ENCODE measurements at places on chromosomes 3 and 15.

GRCh38 chr15:95371664-95372063 is 958.8 kb upstream of the NR2F2 start:
- no peak overlapping the region for H3K4me3 ChIP-seq
- H3K27ac ChIP-seq: no peak overlapping the region
- no peak for DNase-seq
- no peaks in the 10 kb centered on the region for H3K36me3 ChIP-seq
- no peaks in the 10 kb centered on the region for H3K4me1 ChIP-seq

- no peaks in the 10 kb centered on the region for H3K27me3 ChIP-seq
- no peaks in the 10 kb centered on the region for H3K36me3 ChIP-seq
- H3K4me3 ChIP-seq: no peak overlapping the region
- peaks cover 15% of the 10 kb centered on the region for H3K4me1 ChIP-seq
Observed at GRCh38 chr3:15271785-15272381, 60.5 kb downstream of the SH3BP5 start.

DNA sequence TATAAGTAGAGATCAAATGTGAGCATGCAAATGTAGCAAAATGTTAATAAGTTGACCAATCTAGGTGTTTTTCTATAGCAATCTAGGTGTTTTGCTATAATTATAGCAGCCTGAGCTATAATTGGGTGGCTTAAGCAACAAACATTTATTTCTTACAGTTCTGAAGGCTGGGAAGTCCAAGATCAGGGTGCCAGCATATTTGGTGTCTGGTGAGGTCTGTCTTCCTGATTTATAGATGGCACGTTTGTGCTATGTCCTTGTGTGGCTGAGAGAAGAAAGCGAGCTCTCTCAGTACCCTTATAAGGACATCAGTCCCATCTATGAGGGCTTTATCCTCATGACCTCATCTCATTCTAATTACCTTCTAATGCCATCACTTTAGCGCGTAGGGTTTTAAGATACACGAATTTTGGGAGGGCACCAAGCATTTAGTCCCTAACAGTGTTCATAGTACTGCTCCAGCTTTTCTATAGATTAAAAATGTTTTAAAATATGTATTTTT is 171.1 kb downstream of the GHSR start:
- H3K27ac ChIP-seq: no peak overlapping the region
- no peaks in the 10 kb centered on the region for H3K36me3 ChIP-seq
- no peak for DNase-seq
- H3K27me3 ChIP-seq: no peaks in the 10 kb centered on the region

GRCh38 chr3:37096288-37096687 is 78.1 kb downstream of the LRRFIP2 start:
- H3K4me3 ChIP-seq: no peak overlapping the region
- H3K36me3 ChIP-seq: no peaks in the 10 kb centered on the region
- H3K4me1 ChIP-seq: no peaks in the 10 kb centered on the region
- DNase-seq: no peak
- peak overlapping the region; percentile 41 for H3K27ac ChIP-seq
- H3K27me3 ChIP-seq: no peaks in the 10 kb centered on the region

DNA sequence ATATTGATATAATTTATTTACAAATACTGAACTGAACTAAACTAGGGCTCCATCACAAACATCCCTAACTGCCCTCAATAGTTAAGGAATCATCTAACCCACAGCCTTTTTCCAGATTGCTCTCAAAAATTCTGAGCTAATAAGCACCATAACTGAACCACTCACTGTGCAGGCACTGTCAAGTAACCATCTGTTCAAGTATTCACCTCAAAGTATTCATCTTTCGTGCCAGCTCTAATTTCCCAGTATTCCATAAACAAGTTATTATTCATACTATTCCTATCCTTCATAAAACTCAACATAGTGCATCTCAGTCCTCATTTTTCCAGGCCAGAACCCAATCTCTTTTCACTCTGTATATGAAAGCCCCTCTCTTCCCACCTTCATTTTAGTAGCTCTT is 41.1 kb downstream of the THBS1 start:
- H3K27ac ChIP-seq: no peak overlapping the region
- no peaks in the 10 kb centered on the region for H3K4me1 ChIP-seq
- no peaks in the 10 kb centered on the region for H3K36me3 ChIP-seq

DNA sequence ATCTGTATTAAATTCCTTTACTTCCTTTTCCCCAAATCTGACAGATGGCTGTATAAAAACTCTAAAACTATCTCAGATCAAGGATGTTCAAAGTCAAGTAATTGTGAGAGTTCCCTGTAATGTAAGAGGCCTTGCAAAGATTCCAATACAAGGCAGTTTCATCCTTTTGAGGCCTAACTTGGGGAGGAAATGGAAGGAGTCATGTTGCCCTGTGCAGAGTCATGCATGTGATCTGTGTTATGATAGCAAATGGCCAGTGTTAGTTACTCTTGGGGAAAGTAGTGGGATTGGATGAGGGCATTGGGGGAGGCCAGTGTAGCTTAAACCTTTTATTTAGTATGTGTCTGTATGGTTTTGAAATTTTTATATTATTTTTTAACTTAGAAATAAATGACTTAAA is 23.7 kb upstream of the FBXL22 start:
- no peaks in the 10 kb centered on the region for H3K36me3 ChIP-seq
- H3K4me3 ChIP-seq: no peak overlapping the region

DNA sequence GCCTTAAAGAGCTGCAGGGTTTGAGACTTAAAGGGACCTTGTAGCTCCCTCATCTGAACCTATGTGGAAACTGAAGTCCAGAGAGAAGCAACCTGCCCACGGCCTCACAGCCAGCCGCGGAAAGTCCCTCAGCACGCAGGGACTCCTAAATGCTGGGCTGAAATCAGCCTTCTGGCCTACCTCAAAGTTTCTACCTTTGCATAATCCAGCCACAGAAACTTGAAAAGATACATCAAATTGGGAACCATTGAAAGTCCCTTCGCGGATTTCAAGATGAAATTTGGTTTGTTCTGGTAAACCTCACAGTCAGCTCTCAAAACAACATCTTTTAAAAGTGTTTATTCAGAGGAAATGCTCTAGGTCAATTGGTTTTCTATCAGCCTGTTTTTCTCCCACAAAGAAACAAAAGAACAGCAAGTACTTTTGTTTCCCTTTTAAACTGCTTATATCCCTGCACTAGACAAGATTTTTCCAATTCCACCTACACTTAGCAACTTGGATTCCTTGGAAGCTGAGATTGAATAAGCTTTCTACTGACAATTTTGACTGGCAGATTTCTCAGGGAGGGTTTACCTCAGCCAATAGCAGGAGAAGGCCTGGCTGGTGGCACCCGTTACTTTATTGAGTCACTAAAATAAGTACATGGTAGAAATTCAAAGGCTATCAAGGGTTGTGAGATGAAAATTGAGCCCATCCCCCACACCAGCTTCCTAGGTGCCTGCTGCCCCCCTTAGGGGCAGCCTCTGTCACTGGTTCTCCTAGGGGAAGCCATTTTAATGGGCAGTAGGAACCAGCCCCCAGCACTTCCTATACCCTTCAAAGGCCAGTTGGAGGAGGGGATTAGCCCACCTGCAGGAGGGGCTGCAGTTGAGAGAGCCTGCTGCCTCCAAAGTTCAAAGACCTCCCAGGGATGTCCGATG is 171.2 kb downstream of the ADAMTS17 start:
- DNase-seq: no peak
- no peak overlapping the region for H3K4me3 ChIP-seq
- no peak overlapping the region for H3K27ac ChIP-seq
- no peaks in the 10 kb centered on the region for H3K4me1 ChIP-seq

DNA sequence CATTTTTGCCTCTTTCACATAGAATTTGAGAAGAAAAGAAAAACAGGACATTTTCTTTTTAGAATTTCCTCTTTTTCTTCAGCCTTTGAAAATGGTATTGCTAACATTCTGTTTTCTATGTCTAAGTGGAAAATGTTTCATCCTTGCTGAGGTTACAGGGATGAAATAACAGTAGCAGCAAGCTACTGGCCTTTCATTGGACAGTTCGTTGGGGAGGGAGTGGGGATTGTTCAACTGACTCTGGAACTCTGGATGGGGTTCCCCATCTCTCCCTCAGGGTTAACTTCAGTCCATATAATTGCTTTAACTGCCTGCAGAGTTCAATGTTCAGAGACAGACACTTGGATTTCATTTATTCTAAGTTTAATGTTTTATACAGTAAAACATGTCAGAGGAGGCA is 346.0 kb downstream of the NLGN1 start:
- H3K36me3 ChIP-seq: no peaks in the 10 kb centered on the region
- no peak for DNase-seq
- H3K27ac ChIP-seq: no peak overlapping the region
- H3K4me3 ChIP-seq: no peak overlapping the region
- H3K27me3 ChIP-seq: no peaks in the 10 kb centered on the region

DNA sequence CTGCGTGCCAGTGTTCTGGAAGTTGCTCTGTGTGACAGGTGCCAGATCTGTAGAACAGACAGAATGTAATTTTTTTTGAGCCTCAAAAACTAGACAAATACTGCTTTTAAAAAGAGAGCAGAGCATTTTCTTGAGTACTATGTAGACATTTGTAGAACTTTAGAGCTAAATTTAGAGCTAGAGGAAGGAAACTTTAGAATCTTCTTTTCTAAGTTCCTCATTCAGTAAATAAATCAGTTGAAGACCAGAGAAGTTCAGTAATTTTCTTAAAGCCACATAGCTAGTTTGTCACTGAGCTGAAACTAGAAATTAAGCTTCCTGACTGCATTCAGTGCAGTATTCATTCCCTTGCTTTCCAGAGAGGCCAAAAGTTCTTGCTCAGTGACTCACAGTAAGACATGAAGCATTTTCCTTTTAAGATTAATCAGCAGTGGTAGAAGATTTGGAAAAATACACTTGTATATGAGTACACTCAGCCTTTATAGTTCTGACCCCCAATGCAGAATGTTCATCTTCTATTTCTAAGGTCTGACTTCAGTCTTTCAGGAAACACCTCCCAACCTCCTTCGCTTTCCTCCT is 83.6 kb upstream of the TSEN2 start:
- H3K4me1 ChIP-seq: no peaks in the 10 kb centered on the region
- no peaks in the 10 kb centered on the region for H3K36me3 ChIP-seq
- H3K27me3 ChIP-seq: no peaks in the 10 kb centered on the region
- DNase-seq: no peak
- no peak overlapping the region for H3K27ac ChIP-seq
- H3K4me3 ChIP-seq: no peak overlapping the region

DNA sequence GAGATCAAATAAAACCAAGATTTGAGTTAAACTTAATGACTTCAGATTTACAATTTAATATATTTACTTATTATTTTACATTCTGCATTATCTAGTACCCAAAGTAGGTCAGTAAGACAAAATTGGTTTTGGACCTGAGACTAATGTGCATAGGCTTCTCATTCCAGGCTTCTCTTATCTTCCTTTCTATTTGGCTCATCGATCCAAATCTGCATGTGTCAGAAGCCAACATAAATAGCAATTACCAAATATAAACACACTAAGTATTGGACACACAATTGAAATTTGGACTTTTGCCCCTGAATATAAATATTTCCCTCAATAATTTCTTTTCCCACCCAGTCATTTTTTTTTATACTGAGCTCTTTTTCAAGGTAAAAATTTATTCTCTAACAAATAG is 290.6 kb upstream of the ARHGEF26 start:
- no peaks in the 10 kb centered on the region for H3K36me3 ChIP-seq
- H3K4me3 ChIP-seq: no peak overlapping the region
- H3K4me1 ChIP-seq: no peaks in the 10 kb centered on the region
- H3K27me3 ChIP-seq: no peaks in the 10 kb centered on the region
- no peak overlapping the region for H3K27ac ChIP-seq
- no peak for DNase-seq

- DNase-seq: peak; percentile 77
- H3K27ac ChIP-seq: peak overlapping the region; percentile 88
- H3K4me1 ChIP-seq: peaks cover 7% of the 10 kb centered on the region
Observed at GRCh38 chr15:70111203-70112073, 13.7 kb upstream of the TLE3 start.

DNA sequence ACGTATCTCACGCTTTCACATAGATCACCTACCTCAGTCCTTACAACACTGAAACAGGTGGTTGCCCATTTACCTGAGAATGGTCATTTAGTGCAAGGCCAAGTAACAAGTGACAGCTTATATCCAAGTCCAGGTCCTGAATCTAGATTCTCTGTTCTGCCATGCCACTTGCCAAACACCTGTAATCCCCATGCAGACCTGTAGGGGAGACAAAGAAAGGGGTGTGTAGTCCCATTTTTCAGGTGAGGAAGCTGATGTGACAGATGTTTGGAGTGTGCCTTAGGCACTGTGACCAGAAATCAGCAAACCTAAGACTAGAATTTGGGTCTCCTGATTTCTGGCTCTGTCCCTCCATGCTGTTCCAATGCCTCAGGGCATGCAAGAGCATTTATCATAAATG is 12.7 kb downstream of the ZNF35 start:
- no peaks in the 10 kb centered on the region for H3K4me1 ChIP-seq
- no peak for DNase-seq
- no peak overlapping the region for H3K4me3 ChIP-seq
- no peaks in the 10 kb centered on the region for H3K36me3 ChIP-seq
- no peak overlapping the region for H3K27ac ChIP-seq

- no peaks in the 10 kb centered on the region for H3K4me1 ChIP-seq
- H3K27ac ChIP-seq: no peak overlapping the region
- H3K27me3 ChIP-seq: no peaks in the 10 kb centered on the region
- no peak overlapping the region for H3K4me3 ChIP-seq
- no peaks in the 10 kb centered on the region for H3K36me3 ChIP-seq
Observed at GRCh38 chr3:165169368-165169767, 26.8 kb downstream of the SLITRK3 start.

DNA sequence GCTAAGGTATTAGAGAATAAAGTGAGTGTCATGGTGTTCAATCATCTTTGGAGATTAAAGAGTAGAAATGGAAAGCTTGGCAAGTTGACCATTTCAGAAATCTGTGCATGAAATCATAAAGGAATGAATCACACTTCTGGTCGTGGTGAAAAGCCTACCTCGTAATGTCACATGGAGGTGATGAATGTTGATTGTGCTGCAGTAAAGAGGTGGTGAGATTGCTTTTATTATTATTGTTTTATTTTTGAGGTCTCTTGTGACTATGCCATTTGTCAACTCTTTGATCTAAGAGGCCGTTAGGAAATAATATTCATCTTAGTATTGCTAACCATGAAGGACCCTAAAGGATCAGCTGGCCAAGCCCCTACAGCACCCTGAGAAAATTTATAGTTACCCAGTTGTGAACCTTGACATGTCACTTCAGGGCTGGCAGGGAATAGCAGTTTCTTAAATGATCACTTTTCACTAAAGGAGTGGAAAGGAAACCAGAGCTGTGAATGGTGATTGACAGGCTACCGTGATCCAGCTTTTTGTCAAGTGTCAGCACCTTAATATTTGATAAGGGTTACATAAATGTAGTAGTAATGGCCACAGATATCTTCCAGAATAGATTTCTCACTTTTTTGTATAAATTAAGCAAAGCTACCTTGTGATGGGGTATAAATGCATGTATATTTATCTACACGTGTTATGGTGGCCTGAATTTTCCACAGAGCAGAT is 203.9 kb downstream of the PTPRG start:
- no peak overlapping the region for H3K4me3 ChIP-seq
- no peaks in the 10 kb centered on the region for H3K36me3 ChIP-seq
- no peak for DNase-seq
- no peaks in the 10 kb centered on the region for H3K4me1 ChIP-seq
- no peaks in the 10 kb centered on the region for H3K27me3 ChIP-seq
- H3K27ac ChIP-seq: no peak overlapping the region
